ENCODE measurements at places on chromosomes 5 and 9.

GRCh38 chr5:123122273-123122672, 33.2 kb downstream of the PRDM6 start:
- DNase-seq: no peak

DNA sequence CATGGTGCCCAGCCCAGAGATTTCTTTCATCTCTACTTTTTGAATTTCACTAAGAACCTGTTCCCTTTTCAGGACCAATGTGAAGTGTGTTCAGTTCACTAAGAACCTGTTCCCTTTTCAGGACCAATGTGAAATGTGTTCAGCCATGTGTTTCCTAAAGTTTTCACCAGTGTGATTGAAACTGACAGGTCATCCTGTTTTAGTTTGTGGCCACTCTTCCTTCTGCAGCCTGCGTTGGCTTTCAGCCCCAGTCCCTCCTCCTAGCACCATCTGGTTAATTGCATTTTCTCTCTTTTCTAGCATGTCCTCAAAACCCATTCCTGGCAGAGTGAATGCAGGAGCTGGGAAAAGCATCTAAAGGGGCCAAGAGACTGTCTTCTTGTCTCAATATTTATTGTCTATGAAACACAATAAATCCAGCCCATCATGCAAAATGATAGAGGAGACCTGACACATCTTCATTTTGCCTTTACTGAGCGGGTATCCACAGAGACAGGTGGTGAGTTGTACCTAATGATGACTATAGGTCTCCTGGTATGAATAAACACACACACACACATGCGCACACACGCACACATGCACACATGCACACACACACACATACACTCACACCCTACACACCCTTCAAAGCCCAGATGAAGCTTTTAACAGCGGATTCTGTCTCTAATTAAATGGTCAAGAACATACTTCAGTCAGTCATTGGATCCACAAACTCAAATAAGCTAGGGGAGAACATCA, 6.1 kb upstream of the PANK3 start:
- DNase-seq: no peak

- DNase-seq: no peak
Observed at GRCh38 chr5:142197098-142197497, 88.5 kb downstream of the NDFIP1 start.

- no peak for DNase-seq
Observed at GRCh38 chr5:121462441-121462840, 389.2 kb upstream of the FTMT start.

DNA sequence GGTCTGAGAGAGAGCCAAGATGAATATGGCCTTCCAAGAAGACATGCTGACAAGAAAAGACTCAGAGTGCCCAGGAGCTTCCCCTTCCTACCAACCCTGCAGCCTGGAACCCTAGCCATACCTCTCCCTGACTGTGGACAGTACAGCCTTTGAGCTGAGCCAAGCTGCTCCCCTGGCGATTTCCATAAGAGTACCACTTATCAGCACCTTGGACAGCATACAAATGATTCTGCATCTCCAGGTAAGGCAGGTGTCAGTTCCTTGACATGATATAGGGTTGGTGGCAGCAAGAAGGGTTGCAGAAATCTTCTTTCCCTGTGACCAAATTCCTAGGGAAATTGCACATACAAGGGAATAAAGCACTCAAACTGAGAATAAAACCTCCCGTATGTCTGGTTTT, 58.3 kb downstream of the MFAP3 start:
- DNase-seq: no peak
